ENCODE measurements at places on chromosomes 2 and 18.

GRCh38 chr2:171763602-171764001, 76.3 kb downstream of the DYNC1I2 start:
- DNase-seq, result no peak

DNA sequence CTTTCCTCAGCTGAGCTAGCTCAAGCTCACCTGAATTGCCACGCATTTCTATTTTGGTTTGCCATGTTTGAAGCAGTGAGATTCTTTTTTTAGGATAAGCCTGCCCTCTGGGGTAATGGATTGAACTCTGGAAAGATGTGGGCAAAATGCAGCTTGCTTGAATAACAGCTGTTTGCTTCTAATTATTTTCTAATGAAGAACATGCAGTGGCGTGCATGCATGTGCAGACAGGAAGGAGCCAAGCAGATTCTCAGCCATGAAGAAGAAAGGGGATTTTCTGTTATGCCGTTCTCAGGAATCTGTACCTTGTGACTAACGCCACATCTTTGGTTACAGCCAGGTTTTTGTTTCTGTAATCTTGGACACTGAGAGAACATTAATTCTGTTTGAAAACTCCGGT, 171.2 kb downstream of the ANTXR1 start:
- DNase-seq, result no peak

DNA sequence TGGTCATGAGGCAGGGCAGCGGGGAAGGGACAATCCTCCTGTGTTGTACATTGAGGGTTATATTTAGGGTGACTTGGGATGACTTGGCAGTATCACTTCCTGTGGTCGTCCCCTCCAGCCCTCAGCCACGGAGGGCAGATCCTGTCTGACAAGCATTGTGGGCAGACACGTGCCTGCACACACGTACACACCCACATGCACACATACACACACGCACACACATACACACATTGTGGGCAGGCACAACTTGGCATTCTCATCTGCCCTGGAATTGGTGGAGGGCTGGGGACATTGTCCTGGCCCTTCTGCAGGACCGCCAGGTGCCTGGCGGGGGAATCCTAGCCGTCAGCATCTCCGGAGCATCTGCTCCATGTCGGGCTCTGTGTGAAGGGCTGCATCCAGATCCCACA, 47.6 kb downstream of the ODC1 start:
- DNase-seq, result no peak

DNA sequence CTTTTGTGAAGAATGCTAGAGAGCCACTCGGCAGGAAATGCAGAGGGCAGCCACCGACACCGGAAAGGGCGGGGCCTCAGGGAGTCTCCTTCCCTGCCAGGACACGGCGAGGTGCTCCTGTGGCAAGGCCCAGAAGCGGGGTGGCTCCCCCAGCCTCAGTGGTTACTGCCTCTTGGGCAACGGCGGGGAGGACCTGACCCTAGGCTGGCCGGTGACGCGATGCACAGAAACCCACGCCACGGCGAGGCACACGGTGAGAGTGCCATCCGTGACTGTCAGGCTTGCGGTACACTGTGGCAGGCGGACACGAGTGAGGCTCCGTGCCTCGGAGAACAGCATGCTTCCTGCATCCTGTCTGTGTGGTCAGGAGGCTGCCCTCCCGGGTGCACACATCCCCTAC, 47.8 kb downstream of the ZAP70 start:
- DNase-seq, result no peak

DNA sequence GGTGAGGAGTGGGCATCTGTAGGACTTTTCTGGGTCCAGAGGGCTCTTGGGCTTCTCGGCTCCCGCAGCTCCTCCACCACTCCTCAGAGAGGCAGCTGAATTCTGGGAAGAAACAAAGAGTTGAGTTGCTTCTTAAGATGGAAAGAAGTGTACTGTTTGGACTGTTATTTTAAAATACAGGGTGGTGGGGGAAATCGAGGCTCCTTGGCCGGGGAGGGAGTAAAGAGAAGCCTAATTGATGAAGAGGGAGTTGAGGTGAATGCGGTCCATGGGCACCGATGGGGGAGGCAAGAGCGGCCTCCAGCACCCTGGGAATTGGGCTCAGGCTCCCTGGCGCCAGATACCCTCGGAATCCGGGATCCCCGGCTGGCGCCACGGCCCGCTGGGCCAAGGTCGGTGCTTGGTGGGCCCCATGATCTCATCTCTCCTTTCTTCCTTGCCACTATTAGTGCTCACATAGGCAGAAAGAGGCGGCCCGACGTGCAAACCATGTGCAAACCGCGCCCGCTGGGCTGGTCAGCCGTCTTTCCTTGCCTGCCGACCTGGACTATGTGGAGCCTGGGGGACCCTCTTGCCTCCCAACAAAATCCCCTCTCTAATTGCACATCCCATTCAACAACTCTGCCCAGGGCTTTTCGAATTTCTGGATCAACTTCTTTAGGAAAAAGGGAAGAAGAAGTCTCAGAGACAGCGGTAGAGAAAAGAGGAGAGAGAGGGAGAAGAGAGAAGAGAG, 604 bp upstream of the SIX3 start:
- no peak for DNase-seq

GRCh38 chr2:26382564-26382963, 19.2 kb upstream of the DRC1 start:
- DNase-seq, result no peak

- no peak for DNase-seq
These were observed 92.9 kb downstream of the DYSF start for GRCh38 chr2:71546275-71546638.

DNA sequence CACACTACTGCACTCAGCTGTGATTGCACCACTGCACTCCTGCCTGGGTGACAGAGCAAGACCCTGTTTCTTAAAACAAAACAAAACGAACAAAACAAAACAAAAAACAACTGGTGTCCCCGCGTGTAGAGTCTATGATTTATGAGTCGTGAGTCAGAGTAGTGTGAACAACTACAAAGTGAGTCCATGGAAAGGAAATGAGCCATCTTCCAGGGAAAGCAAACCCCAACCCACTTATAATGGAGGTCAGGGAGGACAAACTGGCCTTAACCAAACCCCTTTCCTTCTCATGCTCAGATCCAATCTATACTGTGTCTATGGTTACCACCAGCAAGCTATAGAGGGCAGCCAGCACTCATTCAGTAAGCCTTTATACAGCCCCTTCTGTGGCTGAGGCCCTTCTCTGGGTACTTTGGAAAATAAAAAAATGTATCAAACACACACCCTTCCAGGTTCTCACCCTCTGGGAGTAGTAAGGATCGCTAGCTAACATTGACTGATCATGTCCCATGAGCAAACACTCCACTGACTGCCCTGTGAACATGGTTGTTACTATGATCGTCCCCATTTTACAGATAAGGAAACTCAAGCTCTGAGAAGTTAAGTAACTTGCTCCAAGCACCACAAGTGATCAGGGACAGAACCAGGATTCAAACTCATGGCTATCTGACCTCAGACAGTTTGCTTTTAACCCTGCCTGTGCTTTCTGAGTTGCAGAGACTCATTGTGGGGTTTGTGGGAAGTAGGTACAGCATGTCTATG, 24.7 kb upstream of the COLEC12 start:
- DNase-seq, result peak; percentile 48

GRCh38 chr2:2665834-2666133, 334.7 kb upstream of the MYT1L start:
- DNase-seq, result no peak

DNA sequence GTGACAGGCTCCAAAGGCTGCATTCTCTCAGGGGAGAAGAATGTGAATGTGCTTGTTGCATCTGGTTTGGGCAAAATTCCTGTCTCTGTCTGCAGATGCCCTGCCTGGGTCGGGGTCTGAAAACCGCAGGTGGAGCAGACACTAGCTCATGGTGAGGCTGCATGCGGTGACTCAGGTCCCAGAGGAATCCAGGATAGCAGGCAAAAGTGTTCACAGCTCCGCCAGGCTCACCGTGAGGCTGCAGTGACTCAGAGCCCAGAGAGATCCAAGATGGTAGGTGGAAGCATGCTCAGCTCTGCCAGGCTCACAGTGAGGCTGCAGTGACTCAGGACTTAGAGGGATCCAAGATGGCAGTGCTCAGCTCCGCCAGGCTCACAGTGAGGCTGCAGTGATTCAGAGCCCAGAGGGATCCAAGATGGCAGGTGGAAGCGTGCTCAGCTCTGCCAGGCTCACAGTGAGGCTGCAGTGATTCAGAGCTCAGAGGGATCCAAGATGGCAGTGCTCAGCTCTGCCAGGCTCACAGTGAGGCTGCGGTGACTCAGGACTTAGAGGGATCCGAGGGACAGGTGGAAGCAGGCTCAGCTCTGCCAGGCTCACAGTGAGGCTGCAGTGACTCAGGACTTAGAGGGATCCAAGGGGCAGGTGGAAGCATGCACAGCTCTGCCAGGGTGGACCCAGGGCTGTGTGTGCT, 200.5 kb downstream of the ACKR3 start:
- peak; percentile 33 for DNase-seq

DNA sequence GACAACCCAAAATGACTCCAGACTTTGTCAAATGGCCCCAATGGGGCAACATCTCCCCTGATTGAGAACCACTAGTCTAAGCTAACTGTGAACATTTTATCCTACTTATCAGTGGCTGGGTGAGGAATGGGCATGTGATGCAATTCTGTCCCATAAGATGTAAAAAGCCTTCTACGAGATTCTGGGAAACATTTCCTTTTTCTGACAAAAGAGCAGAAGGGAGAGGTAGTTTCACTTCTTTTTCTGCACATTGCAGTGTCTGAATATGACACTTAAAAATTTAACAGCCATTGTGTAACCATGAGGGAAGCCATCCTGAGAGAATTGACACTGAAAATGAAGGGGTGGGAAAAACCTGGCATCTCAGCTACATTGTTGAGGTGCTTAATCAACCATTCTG, 17.3 kb upstream of the MARCHF4 start:
- no peak for DNase-seq

DNA sequence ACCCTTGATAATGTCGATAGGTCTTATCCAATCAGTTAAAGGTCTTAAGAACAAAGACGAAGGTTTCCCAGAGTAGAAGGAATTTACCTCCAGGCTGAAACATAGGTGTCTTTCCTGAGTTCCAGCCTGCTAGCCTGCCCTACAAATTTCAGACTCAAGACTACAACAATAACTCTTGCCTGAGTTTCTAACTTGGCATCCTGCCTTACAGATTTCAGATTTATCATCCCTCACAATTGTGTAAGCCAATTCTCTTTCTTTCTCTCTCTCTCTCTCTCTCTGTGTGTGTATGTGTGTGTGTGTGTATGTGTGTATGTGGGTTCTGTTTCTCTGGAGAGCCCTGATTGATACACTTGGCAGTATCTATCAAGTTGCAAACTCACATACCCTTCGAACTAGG, 37.2 kb upstream of the B4GALT6 start:
- no peak for DNase-seq

- no peak for DNase-seq
These were observed 52.7 kb downstream of the AGFG1 start for GRCh38 chr2:227524665-227525064.

DNA sequence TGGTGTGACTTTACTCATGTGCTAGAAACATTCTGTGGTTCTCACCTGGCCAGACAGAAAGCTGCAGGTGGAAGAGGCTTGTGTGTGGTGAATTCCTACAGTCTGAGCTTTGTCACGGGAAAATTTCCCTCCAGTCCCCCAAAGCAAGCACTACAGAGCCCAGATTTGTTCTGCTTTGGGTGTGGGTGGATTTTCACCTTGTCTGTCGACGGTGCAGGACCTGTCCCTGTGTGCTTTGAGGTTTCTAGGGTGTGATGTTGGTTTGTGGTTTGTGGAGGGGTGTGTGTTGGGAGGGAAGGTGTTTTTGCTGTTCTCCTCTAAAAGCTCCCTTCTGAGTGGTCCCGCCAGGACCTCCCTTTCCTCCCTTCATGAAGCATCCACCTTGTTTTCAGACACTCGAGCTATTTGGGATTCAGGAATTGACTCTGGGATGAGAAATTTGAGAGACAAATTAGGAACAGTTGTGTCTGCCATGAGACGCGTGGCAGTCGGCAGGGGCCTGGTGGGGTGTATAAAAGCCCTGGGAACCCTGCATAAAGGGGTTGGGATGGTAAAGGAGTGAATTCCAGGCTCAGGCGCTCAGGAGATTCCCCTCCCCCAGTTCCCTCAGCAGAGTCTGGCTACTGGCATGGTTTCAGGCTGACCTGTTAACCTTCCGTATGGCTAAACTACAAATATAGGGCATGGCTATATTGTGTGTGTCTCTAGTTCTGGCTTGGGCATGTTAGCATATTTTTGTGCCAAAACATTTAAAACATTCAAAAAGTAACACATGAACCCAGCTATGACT, 65.5 kb downstream of the DGKD start:
- DNase-seq, result no peak

DNA sequence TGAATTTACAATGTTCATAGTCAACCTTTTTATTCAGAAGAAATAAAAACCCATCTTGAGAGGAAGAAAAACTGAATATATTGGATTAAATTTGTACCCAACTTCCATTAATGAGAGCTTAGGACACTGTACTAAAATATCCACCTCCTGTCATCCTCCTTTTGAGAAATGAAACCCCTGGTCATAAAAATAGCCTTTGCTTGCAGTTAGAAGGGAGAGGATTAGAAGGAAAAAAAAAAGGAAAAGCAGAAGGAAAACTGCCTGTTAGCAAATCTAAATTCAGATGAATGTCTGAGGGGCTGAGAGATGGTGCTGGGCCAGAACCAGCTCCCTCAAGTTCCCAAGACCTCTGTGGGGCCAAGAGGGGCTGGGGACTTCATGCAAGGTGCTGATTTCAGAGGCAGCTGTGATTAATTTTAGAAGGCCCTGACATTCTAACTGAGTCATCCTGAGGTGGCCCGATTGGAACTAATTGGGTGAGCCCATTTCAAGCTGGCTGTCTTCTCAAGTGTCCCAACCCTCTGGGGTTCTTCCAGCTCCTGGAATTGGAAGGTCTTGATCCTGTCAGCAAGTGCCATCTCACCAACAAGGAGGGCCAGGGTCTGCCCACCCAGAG, 38.4 kb upstream of the BIN1 start:
- DNase-seq, result no peak

DNA sequence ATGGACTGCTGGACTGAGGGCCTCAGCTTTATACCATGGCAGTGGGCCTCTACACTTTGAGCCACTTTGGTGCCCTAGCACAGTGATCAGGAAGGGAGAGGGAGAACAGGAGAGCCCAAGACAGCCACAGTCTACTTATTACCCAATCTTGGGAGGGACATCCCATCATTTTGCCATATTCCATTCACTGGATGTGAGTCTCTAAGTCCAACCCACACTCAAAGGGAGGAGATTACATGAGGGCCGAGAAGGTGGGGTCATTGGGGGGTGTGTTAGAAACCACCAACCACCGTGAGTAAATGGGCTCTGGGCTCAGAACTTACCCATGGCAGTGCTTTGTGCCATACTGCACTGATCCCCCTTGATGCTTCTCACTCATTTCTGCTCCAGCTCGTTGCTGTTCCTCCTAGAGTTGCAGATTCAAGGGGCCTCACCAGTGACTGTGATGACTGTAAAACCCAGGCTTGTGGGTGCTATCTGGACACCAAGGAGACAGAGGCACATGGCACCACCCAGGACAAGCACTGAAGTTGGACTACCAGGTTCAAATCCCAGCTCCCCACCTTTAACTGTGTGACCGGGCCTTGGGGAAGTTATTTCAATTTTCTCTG, 97.6 kb upstream of the RAB6C start:
- no peak for DNase-seq

DNA sequence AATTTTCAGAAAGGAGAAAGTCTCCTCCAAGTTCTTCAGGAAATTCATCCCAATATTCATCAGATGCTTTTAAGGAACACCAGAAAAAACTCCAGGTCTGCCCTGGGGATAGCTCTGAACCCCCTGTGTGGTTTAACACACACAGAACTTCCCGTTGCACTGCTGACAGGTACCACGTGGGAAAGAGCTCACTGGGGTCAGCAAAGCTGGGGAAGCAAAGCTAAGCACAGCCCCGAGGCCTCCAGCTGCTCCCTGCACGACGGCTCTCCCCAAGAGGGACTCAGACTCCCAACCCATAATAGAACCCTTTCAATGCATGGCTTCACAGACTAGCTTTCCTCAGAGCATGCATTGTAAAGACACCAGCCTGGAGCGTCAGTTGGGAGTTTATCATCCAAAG, 28.0 kb downstream of the ADI1 start:
- DNase-seq, result no peak
